T47D (cell line): ENCODE measurements at places on chromosomes 7 and 10.

- no peak for DNase-seq
These were observed 37.4 kb downstream of the VTI1A start for GRCh38 chr10:112484399-112484798.

DNA sequence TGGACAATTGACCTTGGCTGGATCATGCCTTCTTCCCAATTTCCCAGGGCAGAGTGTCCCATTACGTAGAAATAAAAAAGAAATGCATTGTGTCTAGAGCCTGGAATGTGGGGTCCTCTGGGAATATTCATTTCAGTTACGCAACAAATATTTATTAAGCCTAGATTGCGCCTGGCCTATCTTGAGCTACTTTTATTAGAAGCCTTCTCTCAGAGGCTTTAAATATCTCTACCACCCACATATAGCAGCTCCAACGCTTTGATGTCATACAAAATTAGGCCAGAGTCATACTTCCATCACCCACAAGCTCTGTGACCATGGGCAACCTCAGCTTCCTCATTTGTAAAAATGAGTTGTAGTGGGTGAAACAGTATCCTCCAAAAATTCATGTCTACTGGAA lies 24.9 kb upstream of the CARD11 start:
- DNase-seq: no peak

- no peak for DNase-seq
These were observed 484.0 kb upstream of the FZD8 start for GRCh38 chr10:36126076-36126475.

DNA sequence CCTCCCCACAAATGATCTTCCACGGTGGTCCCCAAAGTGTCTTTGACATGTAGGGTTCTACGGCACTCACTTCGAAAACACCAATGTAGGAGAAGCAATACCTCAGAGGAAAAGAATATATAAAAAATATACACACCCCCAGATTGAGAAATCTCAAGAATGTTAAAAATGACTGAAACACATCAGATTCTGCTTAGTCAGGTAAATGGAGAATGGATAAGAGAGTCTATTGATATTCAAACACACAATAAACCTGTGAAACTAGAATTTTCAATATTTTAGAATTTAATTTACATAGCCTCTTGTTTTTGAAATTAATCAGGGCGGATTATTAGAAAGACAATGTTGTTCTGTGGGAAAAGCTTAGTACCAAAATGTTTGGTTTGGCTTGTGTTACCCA lies 712.4 kb downstream of the GATA3 start:
- DNase-seq: no peak

DNA sequence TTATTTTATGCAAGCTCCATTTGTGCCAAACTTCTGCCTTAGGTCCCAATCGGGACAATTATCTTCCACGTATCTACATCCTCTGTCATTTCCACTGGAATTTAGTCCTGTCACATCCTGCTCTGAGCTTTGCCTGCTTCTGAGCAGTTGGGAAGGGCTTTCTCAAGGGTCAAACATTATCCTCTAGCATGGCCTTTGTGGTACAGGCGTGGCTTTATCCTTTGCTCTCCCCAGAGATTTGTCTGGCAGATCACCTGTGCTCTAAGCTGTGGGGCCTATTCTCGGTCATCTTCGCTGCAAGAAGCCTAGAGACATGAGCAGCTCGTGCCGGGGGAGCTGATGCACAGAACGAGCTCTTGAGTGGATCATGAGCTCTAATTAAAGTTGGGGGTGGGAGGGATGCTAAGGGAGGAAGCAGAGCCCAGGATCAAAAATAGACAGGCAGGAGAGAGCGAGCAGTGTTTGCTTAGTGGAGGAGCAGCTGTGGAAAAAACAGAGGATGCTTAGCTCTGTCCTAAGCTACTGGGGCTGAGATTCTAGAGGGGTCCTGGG lies 19.8 kb upstream of the TMEM273 start:
- DNase-seq: no peak

GRCh38 chr7:117134889-117135552 lies 181.7 kb downstream of the ST7 start:
- no peak for DNase-seq

- no peak for DNase-seq
These were observed 117.3 kb upstream of the PCBD1 start for GRCh38 chr10:71005337-71006305.

DNA sequence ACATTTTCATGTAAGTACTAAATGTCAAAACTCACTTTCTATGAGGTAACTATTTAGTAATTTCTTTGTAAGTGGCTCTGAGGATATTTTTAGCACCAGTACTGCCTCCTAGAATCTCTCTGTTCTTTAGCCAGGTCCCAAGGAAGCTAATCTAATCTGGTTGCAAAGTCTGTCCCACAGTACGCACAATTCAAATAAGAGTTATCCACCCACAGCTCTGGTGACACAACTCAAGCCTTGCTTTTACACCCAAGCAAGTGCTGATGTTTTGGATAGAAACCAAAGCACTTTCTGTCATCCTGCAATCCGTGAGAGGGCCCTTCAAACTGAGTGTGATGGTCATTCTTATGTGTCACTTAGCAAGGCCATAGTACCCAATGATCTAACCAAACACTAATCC lies 14.5 kb downstream of the GIMAP5 start:
- DNase-seq: no peak

GRCh38 chr10:115830265-115830970 lies 442.6 kb downstream of the GFRA1 start:
- DNase-seq: no peak

DNA sequence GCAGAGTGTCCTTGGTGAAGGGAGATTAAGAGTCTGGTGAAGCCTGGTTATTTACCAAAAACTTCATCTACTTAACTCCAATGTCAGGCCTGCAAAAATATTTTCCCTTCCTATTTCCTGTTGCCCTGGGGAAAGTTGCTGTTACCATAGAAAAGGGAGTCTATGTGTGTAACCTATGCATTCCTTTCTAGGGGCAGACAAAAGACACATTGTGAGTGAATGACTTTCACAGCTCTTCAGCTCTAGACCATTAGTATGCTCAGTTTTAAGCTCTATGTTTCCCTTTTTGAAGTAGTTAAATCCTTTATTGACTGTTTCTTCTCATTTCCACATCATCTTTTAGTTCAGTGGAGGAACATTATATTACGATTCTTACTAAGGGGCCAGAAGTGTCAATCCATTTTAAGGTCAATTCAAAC lies 45.6 kb upstream of the SGCE start:
- DNase-seq: no peak

- DNase-seq: no peak
These were observed 948 bp downstream of the TMEM229A start for GRCh38 chr7:124031919-124032318.

DNA sequence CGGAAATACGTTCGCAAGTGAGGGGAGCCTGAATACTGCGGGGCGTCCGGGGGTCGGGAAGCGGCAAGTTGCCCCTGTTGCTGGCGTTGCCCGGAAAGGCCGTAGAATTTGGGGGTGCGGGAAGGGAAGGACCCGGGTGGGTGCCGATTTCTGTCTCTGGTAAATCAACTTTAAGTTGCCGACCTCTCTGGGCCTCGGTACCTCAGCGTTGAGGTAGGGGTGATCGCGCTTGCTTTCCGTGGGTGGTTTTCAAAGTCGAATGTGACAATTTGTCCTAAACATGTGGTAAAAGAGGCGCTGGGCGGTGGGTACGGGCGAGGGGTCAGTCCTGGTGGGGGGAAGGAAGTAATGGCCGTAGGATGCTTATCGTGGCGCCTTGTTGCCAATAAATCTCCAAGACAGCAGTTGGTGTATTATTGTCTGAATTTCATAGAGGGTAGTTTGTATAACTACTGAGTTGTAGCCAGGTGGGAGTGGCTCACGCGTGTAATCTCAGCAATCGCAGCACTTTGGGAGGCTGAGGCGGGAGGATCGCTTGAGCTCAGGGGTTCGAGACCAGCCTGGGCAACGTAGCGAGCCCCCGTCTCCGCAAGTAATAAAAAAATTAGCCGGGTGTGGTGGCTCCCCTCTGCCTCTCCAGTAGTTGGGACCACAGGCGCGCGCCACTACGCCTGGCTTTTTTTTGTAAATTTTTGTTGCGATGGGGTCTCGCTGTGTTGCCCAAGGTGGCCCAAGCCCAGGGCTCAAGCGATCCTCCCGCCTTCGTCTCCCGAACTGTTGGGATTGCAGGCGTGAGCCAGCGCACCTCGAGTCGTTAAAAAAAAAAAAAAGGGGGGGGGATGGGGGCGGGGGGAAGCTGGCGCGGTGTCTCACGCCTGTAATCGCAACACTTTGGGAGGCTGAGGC lies 644 bp downstream of the BUD23 start:
- DNase-seq: no peak

GRCh38 chr10:78508955-78509748 lies 475.5 kb downstream of the RPS24 start:
- no peak for DNase-seq
